ENCODE measurements at places on chromosomes 7 and 10.

DNA sequence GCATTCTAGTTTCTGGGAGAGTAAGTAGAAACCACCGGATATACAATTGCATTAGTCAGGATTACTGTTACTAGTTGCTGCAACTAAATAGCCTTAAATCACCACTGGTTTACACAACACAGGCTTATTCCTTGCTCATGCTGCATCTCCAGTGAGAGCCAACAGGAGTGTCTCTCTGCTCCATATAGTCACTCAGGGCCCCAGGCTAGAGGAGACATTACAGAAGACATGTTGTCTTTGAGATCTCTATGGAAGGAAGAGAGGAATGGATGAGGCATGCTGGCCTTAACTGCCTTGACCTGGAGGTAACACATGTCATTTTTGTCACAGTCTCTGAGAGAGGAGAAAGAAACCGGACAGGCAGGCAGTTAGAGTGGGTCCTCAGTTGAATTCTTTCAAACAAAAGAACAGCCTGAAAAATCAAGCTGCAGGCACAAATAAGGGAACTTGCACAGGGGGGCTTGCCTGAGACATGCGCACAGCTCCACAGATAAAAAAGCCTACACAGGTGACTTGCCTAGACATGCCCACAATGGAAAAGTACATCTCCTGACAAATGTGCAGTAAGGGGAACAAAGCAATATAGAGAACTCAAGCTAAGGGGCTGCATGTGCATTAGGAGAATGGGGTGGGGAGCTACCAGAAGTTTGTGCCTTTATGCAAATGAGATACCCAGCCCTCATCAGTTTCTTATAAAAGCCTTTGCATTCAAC is 348.0 kb downstream of the TYW1 start:
- DNase-seq, result no peak

DNA sequence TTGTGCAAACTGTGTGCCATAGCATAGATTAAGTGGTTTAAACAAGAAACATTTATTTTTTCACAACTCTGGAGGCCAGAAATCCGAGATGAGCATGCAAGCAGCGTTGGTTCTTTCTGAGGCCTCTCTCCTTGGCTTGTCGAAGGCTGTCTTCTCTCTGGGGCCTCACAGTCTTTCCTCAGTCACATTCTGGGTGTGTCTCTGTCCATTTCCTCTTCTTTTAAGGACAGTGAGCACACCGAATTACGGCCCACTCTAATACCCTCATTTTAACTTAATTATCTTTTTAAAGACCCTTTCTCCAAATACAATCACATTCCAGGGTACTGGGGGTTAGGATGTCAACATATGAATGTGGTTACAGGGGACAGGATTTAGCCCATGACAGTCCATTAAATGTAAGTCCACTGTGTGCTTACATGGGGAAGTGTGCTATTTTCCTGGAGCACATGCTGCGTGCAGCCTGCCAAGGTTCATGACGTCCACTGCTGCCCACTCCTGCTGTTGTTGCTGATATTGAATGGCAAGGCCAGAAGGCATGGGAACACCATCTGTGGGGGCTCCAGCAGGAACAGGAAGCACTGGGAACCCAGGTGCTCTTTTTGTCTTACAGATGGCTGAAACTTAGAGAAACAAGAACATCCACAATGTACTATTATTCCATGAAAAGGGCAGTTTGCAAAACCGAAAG is 365.5 kb downstream of the GALNT17 start:
- DNase-seq, result no peak

DNA sequence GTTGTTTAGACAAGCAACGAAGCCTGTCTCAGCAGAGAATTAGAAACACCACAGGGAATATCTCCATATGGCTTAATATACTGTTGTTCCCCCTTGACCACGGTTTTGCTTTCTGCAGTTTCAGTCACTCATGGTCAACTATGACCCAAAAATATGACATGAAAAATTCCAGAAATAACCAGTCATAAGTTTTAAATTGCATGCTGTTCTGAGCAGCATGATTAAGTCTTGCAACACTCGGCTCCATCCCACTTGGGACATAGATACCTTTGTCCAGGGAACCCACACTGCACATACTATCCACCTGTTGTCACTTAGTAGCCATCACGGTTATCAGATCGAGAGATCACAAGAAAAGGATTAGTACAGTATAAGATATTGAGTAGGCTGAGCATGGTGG is 60.7 kb upstream of the FOXK1 start:
- no peak for DNase-seq

DNA sequence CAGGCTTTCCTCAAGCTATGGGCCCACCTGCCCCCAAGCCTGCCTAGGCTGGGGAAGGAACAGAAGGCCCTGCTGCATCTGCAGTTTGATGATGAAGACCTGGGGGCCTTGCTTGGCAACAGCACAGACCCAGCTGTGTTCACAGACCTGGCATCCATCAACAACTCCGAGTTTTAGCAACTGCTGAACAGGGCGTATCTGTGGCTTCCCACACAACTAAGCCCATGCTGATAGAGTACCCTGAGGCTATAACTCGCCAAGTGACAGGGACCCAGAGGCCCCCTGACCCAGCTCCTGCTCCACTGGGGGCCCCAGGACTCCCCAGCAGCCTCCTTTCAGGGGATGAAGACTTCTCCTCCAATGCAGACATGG is 36.3 kb downstream of the CADPS2 start:
- peak; percentile 29 for DNase-seq

- no peak for DNase-seq
Measured at GRCh38 chr10:97074256-97075145, 111.3 kb downstream of the SLIT1 start.

All from mucosa of descending colon (tissue), 3 donors.